SK-MEL-5 (cell line): ENCODE measurements at places on chromosomes 12 and 14.

DNA sequence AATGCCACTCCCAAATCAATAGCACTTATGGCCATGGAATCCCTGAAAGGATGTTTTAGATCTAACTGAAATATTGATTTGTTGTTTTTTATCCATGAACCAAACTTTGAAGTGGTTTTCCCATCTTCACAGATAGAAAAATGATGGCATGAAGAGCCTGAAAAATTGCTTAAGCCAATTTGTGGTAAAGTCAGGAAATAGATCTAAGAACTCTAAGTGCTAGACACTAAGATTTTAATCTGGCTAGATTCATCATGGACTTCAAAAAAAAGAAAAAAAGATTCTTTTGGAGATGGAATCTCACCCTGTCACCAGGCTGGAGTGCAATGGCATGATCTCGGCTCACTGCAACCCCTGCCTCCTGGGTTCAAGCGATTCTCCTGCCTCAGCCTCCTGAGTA, 45.0 kb upstream of the STRN3 start:
- no peak for DNase-seq

GRCh38 chr14:89165189-89166181, 251.5 kb downstream of the FOXN3 start:
- DNase-seq = no peak

DNA sequence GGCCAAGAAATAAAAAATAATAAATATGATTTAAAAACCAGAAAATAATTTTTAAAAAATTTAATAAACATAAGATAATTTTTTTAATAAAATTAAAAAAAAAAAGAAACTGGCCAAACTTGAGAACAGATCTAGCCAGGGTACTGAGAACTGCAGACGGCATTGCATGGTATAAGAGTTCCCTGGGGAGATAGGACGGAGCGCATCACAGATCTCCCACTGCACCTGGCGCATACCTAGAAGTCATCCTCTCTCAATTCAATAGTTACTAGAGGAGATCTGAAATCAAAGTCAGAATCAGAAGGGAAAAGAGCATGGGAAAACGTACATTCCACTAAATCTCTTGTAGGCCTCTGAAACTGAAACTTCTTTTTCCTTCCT, 58.9 kb upstream of the BCL2L14 start:
- no peak for DNase-seq

- DNase-seq = no peak
These were observed 248.6 kb downstream of the BCL11B start for GRCh38 chr14:99023371-99023770.

GRCh38 chr12:101714877-101715444, 17.5 kb downstream of the CHPT1 start:
- DNase-seq = no peak

- DNase-seq = no peak
These were observed 59.3 kb upstream of the CCDC91 start for GRCh38 chr12:28130625-28131598.

GRCh38 chr12:94488463-94488862, 28.8 kb upstream of the CEP83 start:
- DNase-seq = no peak

GRCh38 chr12:39860695-39861094, 241.1 kb upstream of the ABCD2 start:
- DNase-seq = no peak

DNA sequence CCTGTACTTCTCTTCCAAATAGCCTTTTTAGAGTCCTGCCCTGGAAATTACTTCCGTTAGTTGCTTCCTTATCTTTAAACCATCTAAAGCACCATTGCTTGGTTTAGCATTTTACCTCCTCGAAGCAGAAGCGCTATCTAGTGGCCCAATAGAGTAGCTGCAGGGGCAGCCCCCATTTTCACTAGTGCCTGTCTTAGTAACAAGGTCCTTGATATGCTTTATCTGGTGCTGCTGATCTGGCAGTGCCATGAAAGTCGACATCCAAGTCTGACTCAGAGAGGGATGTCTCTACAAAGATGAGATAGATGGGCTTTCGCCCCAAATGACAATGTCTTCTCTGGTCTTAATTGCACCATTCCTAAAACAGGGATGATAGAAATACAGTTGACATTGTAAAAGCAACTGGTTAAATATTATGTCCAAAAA, 25.0 kb upstream of the CIT start:
- peak; percentile 87 for DNase-seq

- DNase-seq = peak; percentile 26
These were observed 1.4 kb upstream of the PHC1 start for GRCh38 chr12:8912914-8913313.

GRCh38 chr14:96204151-96205058, at the start of gene BDKRB2:
Gene BDKRB2 (plus strand): TSS chr14:96204839. CDS start chr14:96237108, 32,269 bp downstream.
- DNase-seq = peak; percentile 22

GRCh38 chr14:103436533-103436932, 51.3 kb downstream of the MARK3 start:
- DNase-seq = no peak

GRCh38 chr12:54324617-54325441, at the start of gene COPZ1:
Gene COPZ1 (plus strand): TSS chr12:54325131. CDS start chr12:54325164, 33 bp downstream.
- DNase-seq = peak; percentile 100

DNA sequence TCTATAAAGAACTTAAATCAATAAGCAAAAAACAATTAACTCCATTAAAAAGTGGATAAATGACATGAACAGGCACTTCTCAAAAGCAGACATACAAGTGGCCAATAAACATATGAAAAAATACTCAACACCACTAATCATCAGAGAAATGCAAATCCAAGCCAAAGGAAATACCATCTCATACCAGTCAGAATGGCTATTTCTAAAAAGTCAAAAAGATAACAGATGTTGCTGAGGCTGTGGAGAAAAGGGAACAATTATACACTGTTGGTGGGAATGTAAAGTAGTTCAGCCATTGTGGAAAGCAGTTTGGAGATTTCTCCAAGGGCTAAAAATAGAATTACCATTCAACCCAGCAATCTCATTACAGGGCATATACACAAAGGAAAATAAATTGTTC, 234.5 kb upstream of the PLXNC1 start:
- DNase-seq = no peak

DNA sequence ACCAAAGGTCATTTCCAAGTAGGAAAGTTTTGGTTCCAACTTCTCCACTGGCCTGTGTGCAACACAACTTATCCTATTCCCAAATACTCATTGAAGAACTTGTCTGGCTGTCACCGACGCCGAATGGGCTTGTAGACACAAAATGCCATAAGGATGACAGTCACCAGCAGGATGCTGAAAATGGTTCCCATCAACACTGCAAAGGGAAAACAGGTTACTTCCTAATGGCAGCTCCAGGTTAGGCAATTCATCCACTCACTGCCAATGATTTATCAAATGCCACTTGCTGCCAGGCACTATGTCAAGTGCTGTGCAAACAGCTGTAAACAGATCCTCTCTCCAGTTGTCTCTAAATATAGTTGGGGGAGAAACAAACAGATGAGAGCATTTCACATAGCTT, 6.1 kb downstream of the C12orf76 start:
- DNase-seq = no peak

- DNase-seq = peak; percentile 47
These were observed 74.0 kb upstream of the MDM1 start for GRCh38 chr12:68406134-68406576.

DNA sequence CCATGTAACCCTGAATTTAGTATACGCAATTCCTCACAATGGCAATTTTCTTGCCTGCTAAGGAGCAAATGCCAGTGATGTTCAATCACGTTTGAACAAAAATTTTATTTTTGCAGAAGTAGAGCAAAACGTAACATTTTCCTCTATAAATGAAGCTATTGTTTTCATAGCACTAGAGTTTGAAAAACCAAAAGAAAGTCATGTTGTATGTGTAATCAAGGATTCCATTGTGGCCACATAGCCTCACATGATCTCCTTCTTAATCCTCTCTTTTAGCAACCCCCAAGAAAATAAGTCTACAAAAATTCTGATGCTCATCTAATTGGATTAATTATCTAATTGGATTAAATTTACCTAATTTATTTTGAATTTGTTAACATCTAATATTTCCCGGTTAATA, 1217.4 kb upstream of the FLRT2 start:
- DNase-seq = peak; percentile 74

GRCh38 chr12:111430433-111431353, 25.0 kb downstream of the SH2B3 start:
- DNase-seq = no peak

- no peak for DNase-seq
These were observed 219.1 kb upstream of the NPAS3 start for GRCh38 chr14:32719601-32720000.

- DNase-seq = no peak
These were observed 1.8 kb downstream of the SLC8A3 start for GRCh38 chr14:70186900-70187451.

- DNase-seq = no peak
These were observed 1422.9 kb upstream of the TMEM132C start for GRCh38 chr12:126843915-126844669.

GRCh38 chr12:49689785-49690184, 17.4 kb downstream of the FMNL3 start:
- DNase-seq = no peak

DNA sequence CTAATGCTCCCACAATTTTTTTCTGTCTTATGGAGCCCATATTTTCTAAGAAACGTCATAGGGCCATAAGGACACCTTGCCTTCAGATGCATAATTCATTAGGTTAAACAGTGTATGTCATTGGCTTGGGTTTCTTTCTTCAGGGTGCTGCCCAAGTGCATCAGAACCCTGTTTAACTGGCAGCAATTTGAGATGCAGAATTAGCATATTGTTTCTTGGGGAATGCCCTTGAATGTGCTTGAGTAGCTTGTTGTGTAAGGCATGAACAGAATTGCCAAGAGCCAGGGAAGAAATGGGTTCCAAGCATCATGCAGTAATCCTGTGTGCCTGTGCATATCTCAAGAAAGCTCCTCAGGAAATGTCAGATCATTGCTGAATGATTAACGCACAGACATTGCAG, 277.2 kb downstream of the SYT1 start:
- DNase-seq = no peak

- no peak for DNase-seq
These were observed 55.4 kb downstream of the KCNJ8 start for GRCh38 chr12:21718944-21719650.

DNA sequence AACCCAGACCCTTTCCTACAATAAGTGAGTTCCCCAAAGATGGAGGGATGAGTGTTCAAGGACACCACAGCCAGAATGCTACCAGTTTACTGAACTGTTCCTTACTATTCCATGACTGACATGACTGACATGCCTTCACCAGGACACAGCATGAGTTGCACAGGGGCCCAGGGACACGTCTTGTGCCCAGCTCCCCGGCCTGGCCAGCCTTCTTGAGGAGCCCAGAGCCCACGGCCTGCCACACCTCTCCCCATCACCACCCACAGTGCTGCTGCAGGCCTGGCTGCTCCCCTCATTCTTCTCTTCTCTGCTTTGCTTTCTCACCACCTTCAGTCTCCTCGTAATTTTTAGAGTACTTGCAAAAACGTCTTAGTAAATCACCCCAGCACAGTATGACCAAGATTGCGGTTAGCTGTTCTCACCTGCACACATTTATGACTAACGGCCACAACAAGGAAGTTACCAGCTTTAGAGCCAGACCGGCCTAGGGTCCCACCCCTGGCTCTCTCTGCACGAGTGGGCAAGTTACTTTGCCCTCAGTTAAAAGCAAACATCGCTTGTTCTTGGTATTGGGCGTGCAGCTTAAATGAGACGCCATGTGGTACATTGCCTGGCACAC, 18.5 kb downstream of the PPP2R5E start:
- no peak for DNase-seq

GRCh38 chr12:14941369-14941768, 3.0 kb upstream of the ERP27 start:
- no peak for DNase-seq

GRCh38 chr12:49366096-49366651, 1.1 kb upstream of the SPATS2 start:
- no peak for DNase-seq

- DNase-seq = no peak
These were observed 13.2 kb upstream of the KRT80 start for GRCh38 chr12:52204931-52205505.

- no peak for DNase-seq
These were observed 128.7 kb downstream of the TMX1 start for GRCh38 chr14:51368721-51369163.

- DNase-seq = peak; percentile 74
These were observed 58.6 kb downstream of the TBX3 start for GRCh38 chr12:114625294-114625851.

GRCh38 chr14:24096545-24097181, 2.6 kb downstream of the PCK2 start:
- DNase-seq = no peak

DNA sequence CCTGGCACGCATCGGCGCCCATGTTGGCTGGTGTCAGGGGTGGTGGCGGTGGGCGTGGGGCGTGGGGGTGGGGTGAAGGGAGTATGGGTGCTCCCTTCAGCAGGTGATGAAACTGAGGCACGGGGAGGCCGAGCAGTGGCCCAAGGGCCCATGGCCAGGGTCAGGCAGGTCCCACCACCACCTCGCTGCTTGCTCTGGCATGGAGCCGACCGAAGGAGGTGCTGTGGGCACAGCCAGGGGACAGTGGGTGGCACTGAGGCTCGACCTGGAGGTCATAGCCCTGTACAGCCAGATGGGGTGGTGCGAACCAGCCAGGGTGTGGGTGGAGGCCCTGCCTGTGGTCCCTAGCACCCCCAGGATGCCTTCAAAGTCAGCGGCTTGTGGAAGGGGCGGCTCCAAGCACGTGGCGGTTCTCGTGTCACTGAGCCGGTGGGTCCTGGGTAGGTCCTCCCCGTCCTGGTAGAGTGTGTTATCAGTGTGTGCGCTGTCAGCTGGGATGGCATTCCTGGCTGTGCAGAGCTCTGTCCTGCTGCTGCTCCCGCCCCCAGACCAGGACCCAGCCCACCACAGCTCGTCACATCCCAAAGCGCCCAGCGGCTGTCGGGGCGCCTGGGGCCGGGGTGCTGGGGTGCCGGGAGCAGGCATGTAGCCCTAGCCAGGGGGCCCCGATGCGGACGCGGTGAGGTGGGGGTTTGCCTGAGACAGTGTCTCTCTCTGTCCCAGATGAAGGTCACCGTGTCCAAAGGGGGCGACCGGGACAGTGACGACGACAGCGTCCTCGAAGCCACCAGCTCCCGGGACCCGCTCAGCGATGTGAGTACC, 35.3 kb downstream of the FBRSL1 start:
- DNase-seq = no peak

DNA sequence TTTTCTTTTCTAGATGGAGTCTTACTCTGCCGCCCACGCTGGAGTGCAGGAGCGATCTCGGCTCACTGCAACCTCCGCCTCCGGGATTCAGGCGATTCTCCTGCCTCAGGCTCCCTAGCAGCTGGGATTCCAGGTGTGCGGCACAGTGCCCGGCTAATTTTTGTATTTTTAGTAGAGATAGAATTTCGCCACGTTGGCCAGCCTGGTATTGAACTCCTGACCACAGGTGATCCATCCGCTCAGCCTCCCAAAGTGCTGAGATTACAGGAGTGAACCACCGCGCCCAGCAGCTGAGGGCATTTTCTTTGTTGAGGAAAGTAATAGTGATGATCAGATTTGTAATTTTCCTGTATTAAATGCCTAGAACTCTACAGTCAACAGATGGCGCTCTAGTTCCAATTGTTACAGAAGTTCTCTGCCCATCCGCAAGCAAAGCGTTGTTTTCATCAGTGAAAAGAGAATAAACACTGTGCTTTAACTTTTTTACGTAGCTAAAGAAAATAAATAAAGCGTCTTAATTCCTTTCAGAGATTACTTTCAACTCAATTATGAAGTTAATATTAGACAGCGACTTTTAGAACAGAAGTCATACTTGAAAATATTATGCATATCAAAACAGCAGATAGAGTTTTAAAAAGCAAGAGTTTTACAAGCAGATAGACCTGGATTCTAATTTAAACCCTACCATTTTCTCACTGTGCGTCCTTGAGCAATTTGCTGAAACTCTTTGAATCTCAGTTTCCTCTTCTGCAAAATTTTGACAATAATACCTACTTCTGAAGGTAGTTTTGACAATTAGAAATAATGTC, 335.1 kb downstream of the DUSP6 start:
- DNase-seq = peak; percentile 85

- no peak for DNase-seq
These were observed 1.1 kb downstream of the NUMB start for GRCh38 chr14:73457041-73457923.
